Hypothalamus (tissue), 51 donors: ENCODE measurements at places on chromosomes 2 and 18.
A peak's percentile ranks its signal among the peaks of the same experiment; 100 is the strongest.

DNA sequence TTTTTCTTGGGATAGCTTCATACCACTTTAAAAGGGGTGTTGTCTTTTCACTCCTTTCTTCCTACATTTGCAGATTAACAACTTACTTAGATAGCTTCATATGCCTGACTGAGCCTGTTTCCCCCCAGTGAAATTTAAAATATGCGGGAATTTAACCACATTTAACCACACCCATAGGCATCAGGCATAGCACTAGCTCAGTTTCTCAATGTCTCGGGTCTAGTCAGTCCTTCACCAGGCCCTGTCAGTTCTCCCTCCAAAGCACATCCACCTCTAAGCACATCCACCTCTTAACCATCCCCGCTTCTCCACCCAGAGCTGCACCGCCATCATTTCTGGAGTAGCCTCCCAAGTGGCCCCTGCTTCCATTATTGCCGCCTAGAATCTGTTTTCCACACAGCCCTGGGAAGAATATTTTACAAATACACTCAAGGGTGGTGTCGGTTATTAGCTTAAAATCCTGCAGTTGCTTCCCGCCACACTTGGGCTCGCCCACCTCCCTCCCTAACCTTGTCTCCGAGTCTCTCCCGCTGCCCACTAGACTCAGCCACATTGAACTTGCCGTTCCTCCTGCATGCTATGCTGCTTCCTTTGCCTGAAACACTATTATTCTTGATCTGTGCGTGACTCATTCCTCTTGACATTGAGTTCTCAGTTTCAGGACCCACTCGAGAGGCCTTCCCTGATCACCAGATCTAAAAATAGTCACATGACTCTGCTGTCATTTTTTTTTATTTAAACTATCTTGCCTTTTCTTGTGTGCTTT, 68.3 kb downstream of the SPTBN1 start:
- no peak for DNase-seq

GRCh38 chr2:159903443-159904126, 105.6 kb upstream of the CD302 start:
- DNase-seq = no peak

DNA sequence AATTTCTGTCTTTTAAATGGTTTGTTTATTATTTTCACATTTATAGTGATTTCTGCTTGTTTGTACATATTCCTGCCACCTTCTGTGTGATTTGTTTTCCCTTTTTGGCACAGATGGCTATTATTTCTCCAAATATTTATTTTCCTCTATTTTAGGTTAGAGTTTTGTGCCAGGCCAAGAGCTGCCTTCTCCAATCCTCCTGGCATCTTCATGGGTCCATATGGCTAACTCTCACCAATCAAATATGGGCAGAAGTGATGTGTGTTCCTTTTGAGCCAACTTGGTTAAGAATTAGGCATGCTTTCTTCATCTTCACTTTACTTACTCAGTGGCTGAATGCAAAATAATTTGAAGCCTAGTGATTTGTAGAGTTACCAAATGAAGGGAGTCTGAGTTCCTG, 697.1 kb upstream of the CELF4 start:
- DNase-seq = no peak

DNA sequence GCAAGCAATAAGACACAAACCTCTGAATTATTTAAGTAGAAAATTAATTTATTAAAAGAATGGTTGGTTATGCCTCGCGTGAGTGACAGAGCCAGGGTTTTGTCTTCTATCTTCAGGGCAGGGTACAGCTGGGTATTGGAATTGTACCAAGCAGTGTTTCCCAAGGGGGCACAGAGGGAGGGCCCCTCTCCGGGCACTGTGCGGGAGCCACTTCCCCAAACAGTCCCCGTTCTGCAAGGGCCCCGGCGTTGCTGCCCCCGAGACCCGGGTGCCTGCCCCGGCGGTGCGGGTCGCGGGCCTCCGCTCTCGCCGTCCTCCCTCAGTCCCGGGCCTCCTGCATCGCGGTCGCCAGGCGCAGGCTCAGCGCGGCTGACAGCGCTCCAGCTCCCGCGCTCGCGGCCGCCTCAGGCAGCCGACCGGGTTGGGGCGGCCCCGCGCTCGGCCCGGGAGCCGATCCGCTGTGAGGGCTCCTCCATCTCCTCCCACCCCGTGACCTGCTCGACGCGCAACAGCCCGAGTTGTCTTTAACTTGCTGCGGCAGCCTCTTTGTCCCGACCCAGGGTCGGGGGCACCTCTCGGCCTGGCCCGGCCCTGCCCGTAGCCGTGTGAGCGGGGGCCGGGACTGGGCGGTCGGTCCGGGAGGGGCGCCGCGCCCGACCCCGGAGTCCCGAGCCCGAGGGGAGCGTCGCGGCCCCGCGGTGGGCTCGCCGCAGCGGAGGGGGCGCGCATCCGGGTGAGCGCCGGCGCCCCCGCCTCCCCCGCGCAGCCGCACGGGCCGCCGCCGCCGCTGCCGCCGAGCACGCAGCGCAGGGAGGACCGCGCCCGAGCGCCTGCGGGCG, 620 bp upstream of the GALNT1 start:
- peak; percentile 21 for DNase-seq

DNA sequence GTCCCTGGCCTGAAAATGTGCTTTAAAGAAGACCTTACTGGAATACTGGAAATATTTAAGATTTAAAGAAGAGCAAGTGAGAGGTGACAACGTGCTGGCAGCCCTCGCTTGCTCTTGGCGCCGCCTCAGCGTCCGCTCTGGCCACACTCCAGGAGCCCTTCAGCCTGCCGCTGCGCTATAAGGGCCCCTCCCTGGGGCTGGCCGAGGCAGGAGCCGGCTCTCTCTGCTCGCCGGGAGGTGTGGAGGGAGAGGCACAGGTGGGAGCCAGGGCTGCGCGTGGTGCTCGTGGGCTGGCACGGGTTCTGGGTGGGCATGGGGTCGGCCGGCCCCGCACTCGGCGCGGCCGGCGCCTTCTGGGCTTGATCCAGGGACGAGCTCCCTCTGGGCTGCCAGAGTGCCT, 2.9 kb upstream of the COQ10B start:
- DNase-seq = no peak

- DNase-seq = no peak
Observed at GRCh38 chr2:10557506-10558265, 109.6 kb upstream of the ODC1 start.

DNA sequence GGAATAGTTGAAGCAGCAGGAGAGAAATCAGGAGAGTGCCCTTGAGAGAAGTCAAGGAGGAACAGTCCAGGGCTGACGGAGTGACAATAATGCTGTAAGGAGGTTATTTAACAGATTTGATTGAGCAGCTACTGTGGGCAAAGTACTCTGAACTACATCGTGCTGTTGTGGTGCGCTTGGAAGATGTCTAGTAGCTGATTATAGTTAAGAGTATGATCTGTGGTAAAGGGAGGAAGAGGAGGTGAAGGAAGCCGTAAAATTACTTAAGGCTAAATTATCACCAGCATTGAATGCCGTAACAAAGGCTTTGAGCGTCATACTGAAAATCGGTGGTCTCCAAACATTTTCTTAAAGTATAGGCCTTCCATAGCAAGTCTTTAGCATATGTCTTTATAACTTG, 4.5 kb downstream of the PCBP1 start:
- no peak for DNase-seq

- DNase-seq = no peak
Observed at GRCh38 chr2:1233281-1233680, 180.0 kb upstream of the TPO start.
